Stimulated activated effector memory CD8-positive, alpha-beta T cell treated with anti-CD3 and anti-CD28 coated beads, Interleukin-12 subunit alpha, Interleukin-12 subunit beta, amount 100 ng/mL, for 72 hours (primary cell): ENCODE measurements at places on chromosomes 1 and 21.

DNA sequence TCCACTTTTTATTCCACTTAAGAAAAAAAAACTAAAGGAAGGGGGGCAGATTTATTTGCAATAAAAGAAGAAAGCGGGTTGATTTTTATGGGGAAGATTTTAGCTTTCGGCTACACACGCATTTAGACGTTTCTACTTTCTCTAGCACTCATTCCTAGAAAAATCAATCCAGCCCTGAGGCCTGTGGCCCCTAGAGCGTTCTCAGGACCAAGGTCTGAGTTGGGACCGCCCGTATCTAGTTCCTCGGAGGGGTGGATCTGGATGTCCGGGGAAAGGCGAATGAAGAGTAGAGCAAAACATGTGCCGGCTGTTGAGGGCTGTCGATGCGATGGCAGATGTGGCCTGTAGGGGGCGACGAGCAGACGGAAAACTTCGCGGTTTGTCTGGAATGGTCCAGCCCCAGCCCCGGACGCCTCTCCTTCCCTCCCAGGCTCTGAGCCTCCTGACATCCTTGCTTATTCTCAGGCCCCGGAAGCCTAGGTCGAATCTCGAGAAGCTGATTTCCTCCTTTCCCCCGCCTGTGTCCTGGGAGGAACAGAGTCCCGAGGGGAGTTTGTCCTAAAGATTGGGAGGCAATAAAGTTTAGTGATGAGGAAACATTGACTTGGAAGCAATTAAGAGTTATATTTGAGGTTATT is 5.2 kb downstream of the FOXD3 start:
- DNase-seq: no peak

DNA sequence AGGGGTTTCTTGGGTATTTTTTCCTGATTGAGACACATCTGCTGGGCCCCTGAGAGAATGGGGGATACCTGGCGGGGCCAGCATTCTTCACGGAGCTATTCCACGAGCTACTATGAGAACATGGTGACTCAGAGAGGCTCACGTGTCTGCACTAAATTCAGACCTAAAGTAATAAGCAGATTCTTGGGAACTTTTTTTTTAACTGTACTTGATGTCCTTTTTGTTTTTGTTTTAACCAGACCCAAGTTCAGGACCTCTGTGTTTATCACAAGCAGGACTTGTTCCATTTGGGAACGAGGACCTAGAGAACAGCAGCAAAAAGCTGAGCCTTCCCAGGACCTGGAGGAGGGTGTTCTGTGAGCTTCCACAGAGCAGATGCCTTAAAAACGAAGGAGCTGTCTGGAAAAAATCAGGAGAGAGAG is 44.0 kb downstream of the EVA1C start:
- no peak for DNase-seq

- peak; percentile 84 for DNase-seq
These were observed 837 bp downstream of the SLC16A1 start for GRCh38 chr1:112954945-112955772.

DNA sequence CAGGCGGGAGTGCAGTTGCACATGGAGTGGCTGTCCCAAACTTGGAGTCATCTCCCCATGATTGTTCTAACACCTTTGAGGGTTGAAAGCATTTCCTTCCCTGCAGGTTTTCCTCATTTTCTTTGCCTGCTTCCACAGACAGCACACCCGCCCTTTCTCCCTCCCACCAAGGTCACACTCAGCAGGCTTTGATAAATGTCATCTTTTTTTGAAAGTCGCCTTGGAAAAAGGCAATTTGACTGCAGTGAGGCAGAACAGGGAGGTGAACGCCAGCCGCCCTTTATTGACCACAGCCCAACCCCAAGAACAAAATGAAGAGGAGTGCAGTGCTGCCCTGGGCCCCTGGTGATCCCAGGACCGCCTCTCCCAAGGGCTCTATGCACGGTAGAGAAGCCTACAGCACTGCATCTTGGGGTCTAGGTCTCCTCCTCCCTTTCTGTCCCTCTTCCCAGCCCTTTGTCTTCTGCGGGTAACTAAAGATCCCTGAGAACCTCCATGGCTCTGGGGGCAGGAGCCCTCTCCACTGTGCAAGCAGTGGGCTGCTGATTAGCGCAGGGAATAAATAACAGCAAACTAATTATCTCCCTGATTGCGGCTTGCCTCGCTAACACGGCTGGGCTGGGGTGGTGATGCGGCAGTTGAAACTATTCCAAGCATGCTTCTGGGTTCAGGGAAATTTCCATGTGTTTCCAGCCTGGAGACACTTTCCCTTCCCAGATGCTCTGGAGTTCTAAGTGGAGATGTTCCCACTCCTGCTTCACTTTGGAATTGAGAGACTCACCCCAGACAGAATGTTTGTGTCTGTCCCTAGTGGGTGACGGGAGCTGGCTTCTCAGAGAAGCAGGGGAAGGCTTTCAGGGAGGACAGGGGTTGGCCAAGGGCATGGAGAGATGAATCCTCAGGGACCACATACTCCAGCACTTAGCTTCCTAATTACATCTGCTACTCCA is 11.8 kb upstream of the AMIGO1 start:
- DNase-seq: no peak

DNA sequence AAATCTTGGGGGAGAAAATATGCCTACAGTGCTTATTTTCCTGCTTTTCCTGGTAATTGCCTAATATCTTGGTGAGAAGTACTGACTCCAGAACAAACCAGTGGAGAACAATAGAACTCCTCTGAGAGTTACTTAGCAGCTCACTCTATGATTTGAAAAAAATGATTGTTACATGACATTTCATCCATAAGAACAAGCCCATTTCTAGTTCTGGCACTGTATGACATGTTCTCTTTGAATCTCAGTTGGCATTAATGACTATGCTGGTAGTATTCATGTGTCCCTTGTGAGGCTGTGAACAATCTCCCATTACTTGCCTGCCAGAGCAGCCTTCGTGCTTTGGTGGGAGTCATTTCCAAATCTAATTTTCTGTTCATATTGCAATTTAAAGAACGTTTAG is 58.0 kb downstream of the CLIC4 start:
- no peak for DNase-seq

DNA sequence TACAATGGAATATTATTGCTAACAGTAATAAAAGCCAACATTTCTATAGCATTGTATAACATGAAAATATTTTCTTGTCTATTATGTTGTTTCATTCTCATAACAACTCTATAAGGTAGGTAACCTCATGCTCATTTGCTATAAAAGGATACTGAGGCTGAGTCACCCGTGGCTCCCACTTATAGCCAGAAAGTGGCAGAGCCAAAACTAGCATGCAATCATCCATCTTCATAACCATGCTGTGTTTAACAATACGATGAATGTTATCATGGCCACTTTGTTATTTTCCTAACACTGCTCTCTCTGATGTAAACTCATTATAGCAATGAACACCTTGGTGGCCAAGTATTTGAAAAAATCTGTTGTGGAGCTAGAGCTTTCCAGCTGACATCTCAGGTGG is 80.8 kb upstream of the JUN start:
- no peak for DNase-seq

GRCh38 chr1:84425150-84425896 is 27.0 kb downstream of the DNASE2B start:
- no peak for DNase-seq

DNA sequence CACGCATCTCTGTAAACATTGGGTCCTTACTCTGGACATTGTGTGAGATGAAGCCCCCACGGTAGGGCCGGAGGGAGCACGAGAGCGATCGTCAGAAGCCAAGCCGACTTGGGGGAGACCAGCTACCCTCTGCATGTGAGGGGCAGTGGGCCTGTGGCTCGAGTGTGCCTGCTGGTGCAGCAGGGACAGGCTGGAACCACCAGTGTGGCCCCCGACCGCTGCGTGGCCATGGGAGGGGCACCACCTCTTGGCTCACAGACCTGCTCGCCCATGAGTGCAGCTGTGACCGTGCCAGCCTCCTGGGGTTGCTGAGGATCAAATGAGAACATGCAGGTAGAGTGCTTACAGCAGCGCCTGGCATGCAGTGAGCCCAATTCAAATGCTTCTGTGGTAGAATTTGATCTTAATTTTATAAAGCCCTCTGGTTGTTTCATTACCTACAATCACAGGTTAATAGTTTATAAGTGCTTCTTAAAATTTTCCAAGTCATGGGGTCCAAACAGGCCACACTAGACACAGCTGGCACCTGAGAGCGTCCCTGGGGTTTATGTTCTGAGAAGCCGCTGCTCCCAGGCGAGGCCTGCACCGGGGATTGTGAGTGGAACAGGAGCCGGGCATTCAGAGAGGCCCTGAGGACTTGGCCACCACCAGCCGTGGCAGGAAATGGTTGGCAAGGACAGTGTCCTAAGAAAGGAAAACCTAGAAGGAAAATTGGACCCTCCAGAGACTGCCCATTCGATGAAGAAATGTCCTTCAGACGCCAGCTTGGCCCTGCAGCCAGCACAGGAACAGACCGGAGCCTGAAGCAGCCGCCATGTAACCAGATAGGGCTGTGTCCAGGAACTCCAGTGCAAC is 22.6 kb upstream of the ADARB1 start:
- DNase-seq: no peak

DNA sequence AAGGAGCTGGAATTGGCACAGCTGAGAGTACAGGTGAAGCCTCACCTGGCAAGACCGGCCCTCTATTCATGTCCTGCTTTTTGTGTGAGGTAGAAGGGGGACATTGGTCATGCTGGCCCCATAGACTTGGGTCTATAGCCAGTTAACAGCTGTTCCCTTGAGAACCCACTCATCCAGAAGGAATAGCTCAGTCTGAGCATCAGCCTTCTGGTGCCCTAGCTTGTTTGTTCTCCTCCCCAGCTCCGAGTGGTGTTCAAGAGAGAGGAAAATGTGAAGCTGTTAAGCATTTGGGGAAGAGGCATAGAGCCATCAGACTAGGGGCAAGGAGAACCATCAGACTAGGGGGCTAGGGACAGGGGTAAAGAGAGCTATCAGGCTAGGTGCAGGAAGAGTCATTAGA is 290.9 kb downstream of the SIPA1L2 start:
- DNase-seq: no peak

- no peak for DNase-seq
These were observed 190.7 kb downstream of the CENPF start for GRCh38 chr1:214793708-214794107.

DNA sequence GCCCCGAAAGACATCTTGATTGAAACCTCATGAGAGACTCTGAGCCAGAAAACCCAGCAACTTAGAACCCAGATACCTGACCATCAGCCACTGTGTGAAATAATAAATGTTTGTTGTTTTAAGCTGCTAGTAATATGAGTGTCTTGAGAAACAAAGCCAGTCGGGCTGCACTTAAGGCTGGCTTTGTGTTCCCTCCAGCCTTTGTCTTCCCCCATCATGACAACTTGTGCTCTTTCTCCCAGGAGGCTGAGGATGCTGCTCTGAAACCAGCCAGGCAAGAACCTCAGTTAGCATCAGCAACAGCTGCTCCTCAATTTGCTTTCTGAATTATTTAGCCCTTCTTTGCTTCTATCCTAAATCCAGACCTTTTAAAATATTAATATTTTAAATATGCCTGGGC is 78.2 kb downstream of the SLC16A1 start:
- no peak for DNase-seq

- no peak for DNase-seq
These were observed 21.2 kb downstream of the PTGS2 start for GRCh38 chr1:186658999-186659398.

DNA sequence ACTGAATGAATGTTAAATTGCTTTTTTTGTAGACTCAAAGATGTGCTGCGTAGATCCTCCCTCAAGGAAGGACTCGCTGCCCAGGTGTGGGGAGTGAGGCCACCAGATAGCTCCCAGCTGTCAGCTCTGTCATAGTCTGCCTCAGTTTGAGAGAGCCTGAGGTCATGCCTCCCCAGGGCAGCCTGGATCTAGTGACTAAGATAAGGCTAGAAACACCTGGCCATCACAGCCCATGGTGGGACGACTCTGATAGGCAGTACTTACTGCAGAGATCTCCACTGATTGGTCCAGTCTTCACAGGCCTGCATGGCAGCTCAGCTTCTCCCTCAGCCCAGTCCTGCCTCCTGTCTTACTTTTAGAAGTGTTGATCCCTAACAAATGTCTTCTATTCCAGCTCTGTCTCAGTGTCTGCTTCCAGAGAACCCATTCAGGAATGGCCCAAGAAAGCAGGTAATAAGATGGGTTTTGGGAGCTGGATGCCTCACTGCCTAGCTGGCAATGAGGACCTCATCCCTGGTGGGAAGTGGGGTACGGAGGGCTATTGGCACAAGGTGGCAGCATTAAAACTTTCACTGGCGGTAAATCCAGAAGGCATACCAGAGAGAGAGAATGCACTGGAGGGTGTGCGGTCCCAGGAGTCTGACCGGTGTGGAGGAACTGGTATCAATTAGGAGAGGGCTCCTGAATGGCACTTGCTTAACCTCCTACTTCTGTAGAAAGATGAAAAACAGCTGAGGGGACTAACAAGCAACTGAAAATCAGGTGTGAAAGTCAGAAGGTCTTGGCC is 55.3 kb upstream of the GPR37L1 start:
- DNase-seq: no peak

DNA sequence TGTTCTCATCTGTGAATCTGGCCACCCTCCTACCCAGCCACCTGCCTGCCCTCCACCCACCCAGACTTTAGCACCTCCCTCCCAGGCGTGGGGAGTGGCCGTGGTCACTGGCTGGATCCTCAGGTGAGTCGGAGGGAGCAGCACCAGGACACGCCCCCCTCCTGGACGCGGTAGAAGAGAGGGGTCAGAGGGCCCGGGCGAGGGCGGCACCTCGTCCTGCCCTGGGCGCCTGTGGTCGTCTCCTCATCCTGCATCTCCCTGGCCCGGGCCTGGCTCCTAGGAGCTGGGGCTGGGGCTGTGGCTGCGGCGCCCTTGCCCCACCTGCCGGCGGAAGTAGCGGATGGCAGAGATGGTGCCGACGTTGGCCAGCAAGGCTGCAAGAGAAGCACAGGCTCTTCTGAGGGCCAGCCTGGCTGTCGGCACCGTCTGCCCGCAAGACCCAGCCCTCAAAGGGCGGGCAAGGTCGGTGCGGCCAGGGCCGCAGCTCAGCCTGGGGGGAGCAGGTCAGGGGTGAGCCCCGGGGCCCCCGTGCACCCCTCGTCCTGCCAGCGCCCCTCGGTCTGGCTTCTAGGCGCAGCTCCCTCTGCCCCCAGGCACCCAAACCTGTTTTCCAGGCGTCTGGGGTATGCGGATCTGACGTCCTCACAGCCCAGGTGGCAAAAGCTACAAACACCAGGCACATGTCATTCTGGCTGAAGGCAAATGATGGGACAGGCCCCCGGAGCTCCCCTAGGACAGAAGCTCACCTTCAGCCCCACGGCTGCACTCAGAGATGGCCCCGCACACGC is 5.8 kb downstream of the PERM1 start:
- peak; percentile 77 for DNase-seq

DNA sequence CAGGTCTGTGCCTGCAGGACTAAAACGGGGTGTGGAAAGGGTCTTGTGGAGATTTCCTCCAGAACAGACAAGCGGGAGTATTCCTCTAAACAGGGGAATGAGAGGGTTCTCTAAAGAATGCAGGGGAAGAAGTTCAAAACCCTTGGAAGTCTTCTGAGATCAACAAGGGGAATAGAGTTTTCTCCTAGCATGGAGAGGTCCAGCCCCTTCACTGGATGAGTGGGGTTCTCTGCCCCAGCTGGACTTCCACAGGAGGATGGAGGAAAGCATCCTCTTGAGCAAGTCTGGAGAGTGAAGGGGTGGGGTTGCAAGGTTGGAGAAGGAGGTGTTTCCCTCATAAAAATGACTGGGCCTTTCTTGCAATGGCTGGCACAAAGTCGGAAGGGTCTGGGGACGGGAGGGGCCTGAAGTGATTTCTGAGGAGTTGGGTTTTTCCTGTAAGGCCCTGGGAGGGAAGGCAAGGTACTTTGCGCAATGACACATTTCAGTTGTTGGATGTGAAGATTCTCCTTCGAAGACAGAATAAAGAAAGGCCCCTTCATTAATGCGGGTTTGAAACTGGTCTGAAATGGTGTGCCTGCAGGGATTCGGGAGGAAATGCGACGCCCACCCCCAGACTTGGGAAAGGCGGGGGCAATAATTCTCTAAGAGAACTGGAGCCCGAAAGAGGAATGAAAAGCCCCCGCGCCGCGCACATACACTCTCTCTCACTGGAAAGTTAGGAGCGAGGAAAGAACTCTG is 884 bp downstream of the SPATA6 start:
- no peak for DNase-seq
